ENCODE measurements at places on chromosomes 7 and 10. TPM values are rescaled to one million over a fixed set of nuclear protein-coding genes. Genes with fewer than 3 reads are reported as not detected.

- H3K27me3 ChIP-seq: peaks cover 12% of the 10 kb centered on the region
- no peak for DNase-seq
- H3K27ac ChIP-seq: peak overlapping the region; percentile 96
- peak overlapping the region; percentile 92 for H3K4me3 ChIP-seq
These were observed 588 bp upstream of the ORC5 start for GRCh38 chr7:104208421-104208780.

GRCh38 chr7:74032191-74032490 lies 4.2 kb downstream of the ELN start:
- H3K27ac ChIP-seq: peak overlapping the region; percentile 26
- H3K27me3 ChIP-seq: no peaks in the 10 kb centered on the region
- no peak for DNase-seq
- peaks cover 33% of the 10 kb centered on the region for H3K4me1 ChIP-seq
- no peak overlapping the region for H3K4me3 ChIP-seq
- no peaks in the 10 kb centered on the region for H3K36me3 ChIP-seq

LRRC72 gene
- total RNA-seq: not detected

DNA sequence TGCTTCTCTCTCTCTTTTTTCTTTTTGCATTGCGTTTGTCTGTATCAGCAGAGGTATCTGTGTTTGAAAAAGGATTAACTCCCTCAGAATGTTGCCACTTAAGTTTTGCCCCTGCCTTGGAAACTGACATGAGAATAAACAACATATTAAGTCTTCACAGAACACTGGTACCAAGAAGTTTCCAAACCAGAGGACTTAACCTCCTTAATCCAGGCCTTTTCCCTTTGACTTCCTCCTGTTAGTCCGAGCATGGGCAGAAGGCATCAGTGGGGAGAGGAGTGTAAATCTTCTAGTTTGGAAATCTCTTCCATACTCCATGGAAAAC lies 681.4 kb downstream of the LRMDA start:
- H3K36me3 ChIP-seq: no peaks in the 10 kb centered on the region
- DNase-seq: no peak
- peaks cover 49% of the 10 kb centered on the region for H3K4me1 ChIP-seq
- H3K27ac ChIP-seq: peak overlapping the region; percentile 22
- peak overlapping the region; percentile 45 for H3K4me3 ChIP-seq

ZNF804B gene
- total RNA-seq: 0.66 TPM

MYL10 gene
- not detected for total RNA-seq

ITPRID1 gene
- total RNA-seq: not detected

KCP gene
- total RNA-seq: 22.5 TPM

ANXA8L1 gene
- 1.1 TPM for total RNA-seq

GRCh38 chr10:49396666-49396999 lies 744 bp upstream of the DRGX start:
- no peak overlapping the region for H3K27ac ChIP-seq
- H3K4me3 ChIP-seq: no peak overlapping the region
- H3K4me1 ChIP-seq: peaks cover 5% of the 10 kb centered on the region

DNA sequence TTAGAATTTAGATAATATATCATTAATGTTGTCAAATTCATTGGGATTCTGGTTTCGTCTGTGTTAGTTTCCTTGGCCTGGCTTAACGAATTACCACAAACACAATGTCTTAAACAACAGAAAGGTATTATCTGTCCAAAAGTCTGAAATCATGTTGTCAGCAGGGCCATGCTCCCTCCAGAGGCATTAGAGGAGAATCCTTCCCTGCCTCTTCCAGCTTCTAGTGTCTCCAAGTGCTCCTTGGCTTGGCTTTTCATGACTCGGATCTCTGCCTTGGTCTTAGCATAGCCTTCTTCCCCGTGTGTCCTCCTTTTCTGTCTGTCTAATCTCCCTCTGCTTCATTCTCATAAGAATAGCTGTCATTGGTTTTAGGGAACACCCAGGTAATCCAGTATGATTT lies 482.5 kb downstream of the SEMA3D start:
- no peaks in the 10 kb centered on the region for H3K27me3 ChIP-seq
- H3K27ac ChIP-seq: no peak overlapping the region
- H3K4me1 ChIP-seq: peaks cover 6% of the 10 kb centered on the region
